D721Med (cell line): ENCODE measurements at places on chromosomes 1 and 21.

- no peak for DNase-seq
Observed at GRCh38 chr1:109027841-109028240, 14.1 kb downstream of the WDR47 start.

DNA sequence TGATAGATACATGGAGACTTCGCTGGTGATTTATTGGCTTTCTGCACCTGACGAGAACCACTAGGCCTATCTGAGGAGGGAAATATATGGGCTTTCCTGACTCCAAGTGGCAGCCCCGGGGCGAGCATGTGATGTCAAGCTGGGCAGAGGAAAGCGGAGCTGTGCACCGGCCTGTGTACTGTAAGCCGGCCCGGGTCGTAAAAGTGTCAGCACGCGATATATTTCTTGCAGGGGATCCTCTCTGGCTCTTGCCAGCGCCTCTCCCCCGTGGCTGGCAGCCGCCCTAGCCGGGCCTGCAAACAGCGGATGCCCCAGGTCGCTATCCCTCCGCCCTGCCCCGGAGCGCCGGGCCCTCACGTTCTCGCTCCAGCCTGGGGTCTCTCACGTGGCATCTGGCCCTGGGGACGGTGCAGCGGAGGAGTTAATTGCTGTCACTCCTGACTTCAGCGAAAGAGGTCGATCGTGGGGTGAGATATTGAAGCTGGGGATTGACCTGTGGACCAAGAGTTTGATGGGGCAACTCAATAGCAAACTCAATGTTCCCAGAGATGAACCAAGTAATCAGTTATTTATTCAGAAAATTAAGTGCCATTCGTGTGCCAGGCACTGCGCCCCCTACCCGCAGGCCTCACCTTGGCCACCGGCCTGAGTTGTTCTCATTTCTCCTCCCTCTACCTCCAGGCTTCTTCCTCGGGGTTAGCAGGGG is 41.0 kb upstream of the HAO2 start:
- DNase-seq = no peak

GRCh38 chr1:81449786-81450185 is 350.9 kb upstream of the ADGRL2 start:
- no peak for DNase-seq

DNA sequence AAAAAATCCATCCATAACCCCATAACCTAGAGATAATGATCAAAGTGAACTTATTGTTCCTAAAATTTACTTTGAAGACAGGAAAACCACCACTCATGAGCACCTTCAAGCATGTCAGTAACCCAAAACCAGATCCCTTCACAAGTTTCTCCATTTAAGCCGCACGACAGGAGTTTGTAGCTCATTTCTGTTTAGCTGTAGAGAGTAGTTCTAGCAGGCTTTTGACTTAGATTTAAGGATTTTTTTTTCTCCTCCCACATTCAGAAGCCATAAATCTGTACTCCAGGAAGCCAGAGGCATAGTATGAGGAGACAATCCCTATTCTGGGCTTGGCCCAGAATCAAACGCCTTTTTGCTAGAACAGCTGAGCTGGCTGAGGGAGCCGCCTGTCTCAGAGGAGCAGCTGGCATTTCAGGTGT is 25.6 kb downstream of the TOMM20 start:
- no peak for DNase-seq

- DNase-seq = no peak
Observed at GRCh38 chr1:160797861-160798273, 1.9 kb downstream of the LY9 start.

DNA sequence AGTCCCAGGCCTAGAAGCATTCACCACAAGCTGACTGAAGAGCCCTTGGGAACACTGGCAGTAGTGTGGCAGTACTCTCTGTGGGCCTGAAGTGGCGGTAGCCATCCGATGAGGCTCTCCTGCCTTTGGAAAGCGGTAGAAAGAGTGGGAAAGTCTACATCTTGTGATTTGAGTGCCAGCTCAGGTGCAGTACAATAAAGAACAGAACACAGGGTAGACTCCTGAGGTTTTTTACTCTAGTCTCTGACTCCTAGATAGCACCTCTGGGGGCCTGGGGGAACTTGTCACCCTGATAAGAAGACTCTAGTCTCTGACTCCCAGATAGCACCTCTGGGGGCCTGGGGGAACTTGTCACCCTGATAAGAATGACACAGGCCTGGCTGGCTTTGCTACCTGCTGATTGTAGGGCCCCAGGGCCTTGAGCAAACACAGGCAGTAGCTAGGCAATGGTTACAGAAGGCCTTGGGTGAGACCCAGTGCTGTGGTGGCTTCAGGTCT is 18.0 kb upstream of the IL20 start:
- no peak for DNase-seq

GRCh38 chr1:27001570-27002360 is 8.3 kb downstream of the TRNP1 start:
- no peak for DNase-seq

GRCh38 chr1:110903853-110904500 is 31.0 kb downstream of the CD53 start:
- no peak for DNase-seq

DNA sequence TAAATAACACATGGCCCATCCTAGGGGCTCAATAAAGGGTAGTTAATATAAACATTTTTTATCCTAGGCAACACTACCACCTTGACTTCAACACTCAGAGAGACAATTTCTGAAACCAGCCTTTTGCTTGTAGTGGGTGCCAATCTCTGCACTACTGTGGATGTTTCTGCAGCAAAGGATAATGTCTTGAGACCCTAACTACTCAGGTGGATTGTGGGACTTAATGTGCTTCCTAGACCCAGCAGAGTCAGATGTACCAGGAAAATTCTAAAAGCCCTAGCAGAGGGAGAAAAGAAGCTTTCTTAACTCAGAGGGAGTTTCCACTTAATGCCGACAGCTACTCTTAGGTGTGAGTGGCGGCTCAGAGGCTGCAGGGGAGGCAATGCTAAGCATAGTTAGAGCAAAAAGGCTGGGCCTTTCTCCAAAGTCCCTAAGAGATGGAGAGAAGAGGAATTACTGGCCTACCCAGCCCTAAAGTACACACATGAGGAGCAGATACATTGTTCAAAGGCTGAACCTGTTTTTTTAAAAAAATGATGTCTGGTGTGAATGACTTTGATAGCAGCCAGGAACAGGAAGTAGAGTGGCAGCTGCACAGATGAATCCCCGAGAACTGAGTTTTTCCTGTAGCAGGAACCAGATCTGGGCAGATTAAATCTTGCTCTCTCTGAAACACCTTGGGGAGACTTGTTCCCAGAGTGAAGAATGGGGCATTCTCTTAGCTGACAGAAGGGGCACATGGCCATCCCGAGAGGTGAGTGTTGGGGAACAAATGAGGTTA is 33.5 kb upstream of the ABCD3 start:
- DNase-seq = no peak

GRCh38 chr1:96544051-96544830 is 177.3 kb upstream of the PTBP2 start:
- no peak for DNase-seq

DNA sequence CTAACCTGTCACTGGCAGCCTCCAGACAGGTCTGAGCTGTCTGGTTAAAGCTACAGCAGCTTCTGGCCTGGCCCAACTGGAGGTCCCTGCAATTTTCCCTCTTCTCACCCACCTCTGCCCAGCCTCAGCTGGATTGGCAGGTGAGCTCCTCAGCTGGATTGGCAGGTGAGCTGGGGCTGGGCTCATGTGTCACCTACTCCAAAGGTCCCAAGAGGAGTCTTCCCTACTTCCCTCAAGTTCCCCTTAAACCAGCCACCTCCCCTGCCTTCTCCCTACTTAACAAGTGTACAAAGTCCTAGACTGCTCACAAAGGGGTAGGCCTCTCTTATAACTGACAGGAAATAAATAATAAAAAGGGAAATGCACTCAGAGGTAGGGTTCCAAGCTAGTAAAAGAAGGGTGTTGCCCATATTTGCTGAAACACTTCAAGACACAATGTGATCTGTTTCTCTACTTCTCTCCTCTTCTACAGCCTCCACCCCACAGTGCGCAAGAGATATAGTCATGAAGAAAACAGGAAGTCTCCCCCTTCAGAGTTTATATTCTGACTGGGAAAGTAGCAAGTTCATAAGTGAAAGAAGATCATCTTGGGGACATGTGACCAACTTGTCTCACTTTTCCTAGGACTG is at the start of gene GPA33:
Gene GPA33 (minus strand): TSS at position 64 of the 629 bp plus-strand sequence. CDS start 90 bp downstream, outside the sequence.
- no peak for DNase-seq

GRCh38 chr21:30958741-30959140 is 77.4 kb upstream of the KRTAP11-1 start:
- DNase-seq = no peak

GRCh38 chr1:150876119-150876454 is 312 bp downstream of the ARNT start:
- no peak for DNase-seq

DNA sequence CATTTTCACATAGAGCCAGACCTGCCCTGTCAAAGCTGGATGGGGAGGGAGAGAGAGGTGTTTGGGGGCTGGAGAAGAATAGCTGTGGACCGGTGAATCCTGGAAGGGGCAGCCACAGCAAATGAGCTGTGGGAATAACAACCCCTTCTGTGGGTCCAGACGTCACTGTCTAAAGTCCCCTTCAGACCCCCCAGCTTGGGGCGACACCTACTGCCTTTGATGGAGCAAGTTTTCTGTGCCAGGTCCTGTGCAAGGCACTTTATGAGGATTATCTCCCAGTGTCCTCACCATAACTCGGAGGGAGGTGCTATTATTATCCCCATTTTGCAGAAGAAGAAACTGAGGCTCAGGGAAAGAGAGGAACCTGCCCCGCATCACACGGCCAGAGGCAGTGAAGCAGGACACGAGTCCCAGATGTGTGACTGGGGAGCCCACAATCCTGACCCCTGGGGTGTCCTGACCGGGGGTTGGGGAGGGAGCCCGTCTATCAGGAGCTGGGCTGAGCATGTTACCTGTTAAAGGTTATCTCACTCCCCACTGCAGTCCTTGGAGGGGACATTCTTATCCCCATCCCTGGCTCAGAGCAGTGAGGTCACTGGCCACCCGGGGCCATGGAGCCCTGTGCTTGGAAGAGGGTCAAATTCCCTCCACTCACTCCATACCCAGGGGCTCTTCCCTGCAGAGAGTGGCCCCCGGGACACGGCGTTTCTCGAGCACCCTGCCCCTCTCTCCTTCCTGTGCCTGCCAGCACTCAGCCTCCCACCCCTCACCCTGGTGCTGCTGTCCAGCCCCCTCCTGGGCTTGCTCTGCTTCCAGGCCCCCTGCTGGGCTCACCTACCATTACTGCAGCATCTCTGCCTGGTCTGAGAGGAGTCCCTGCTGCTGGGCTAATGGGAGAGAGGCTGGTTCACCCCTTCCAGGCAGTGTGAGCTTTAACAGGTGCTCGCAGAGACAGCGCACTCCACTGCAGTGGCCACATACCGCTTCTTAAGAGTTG is 132.9 kb downstream of the PTPRU start:
- no peak for DNase-seq

- DNase-seq = no peak
Observed at GRCh38 chr21:25329227-25329825, 278.0 kb downstream of the MRPL39 start.

DNA sequence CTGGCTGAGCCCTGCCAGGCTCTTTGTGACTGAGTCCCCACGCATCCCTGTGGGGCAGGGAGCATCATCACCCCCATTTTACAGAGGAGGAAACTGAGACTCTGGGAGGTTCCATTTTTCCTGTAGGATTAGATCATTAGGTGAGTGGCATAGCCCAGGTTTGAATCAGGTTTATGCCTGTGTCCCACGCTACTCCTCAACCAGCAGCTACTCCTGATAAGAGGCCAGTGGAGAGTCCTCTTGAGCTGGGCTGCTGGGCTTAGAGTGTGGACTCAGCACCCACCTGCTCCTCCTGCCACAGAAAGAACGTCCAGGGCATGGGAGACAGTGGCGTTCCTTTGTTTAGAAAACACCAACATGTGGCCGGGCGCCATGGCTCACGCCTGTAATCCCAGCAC is 30.7 kb downstream of the TNFRSF1B start:
- DNase-seq = no peak

DNA sequence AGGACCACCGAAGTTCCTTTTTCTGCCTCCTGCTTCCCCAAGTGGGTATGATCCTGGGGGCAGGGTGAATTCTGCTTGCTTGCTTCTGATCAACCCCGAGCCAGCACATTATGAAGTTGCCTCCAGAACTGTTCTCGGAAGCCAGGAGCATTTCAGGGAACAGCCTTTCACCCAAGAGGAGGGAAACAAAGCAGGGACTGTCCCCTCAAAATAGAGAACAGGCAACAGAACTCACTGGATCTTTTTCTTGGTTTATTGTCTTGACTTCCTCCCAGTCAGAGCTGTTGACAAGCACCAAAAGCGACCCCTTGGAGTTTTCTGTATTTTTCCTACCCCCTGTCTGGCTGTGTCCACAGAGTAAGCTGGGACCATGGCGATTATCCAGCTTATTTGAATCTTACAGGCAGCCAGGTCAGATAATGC is 258.3 kb upstream of the SGIP1 start:
- no peak for DNase-seq

DNA sequence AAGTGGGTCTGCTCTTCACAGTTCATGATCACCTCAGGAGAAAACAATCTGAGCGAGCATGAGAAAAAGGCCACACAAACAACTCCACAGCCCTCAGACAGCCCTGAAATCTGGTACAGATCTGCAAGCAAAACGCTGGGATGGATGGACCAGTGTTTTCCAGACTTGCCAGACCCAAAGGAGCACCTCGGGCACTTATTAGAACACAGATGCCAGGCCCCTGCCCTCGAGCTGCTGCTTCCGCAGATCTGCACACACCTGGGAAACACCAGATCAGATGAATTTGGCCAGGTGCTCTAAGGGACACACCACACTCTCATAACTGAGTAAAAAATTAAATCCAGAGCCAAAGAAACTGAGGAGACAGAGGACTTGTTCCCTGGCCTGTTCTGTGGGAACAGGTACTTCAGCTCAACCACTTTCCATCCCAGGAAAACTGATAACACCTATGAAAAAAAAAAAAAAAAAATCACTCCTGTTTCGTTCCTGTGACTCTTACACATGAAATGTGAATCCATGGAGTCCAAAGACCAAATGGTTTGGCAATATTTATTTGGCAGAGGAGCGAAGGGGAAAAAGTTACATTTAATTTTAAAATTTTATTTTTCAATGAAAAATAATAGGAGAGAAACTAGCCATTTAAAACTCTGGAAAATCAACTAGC is 202.9 kb upstream of the ESRRG start:
- no peak for DNase-seq

- DNase-seq = no peak
Observed at GRCh38 chr1:58505286-58505685, 41.2 kb downstream of the OMA1 start.
